ENCODE measurements at places on chromosomes 4 and X. TPM values are rescaled to one million over a fixed set of nuclear protein-coding genes. Genes with fewer than 3 reads are reported as not detected.

DNA sequence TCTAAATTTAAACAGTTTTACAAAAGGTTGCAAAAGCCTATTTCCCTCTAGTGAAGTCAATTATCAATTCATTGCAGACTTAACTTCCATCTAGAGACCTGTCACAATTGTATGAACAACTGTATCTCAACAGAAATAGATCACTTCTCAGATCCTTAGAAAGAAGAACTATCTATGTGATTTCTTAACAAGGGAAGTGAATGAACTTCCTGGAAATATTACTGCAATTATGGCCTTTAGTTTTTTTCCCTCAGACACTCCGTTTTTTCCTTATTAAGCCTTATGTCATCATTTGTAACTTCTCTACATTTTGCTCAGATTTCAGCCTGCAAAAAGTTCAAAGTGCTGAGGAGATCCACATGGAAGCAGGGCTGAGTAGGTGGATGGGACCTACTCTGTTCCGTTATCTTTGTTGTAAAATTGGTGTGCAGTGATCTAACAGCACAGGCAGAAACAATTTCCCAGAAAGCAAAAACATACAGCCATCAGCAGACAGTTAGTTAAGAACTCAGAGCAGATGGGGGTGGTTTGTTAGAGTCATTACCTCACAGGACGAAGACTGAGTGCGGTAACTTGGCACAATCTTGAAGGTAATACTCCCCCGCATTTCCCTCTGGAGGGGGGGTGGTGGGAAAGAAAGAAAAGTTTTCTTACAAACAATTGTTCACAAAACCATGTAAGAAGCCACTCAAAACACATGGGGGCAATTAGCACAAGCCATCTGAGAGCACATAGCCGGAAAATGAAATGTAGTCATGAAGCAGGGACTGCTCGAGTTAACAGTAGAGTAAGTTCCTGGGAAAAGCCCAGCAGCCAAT lies 112.3 kb downstream of the NYX start:
- peak; percentile 82 for DNase-seq

GRCh38 chr4:21507439-21507838 lies 441.1 kb downstream of the KCNIP4 start:
- peak; percentile 36 for DNase-seq

The TMLHE gene
- 6.3 TPM for polyA plus RNA-seq

DNA sequence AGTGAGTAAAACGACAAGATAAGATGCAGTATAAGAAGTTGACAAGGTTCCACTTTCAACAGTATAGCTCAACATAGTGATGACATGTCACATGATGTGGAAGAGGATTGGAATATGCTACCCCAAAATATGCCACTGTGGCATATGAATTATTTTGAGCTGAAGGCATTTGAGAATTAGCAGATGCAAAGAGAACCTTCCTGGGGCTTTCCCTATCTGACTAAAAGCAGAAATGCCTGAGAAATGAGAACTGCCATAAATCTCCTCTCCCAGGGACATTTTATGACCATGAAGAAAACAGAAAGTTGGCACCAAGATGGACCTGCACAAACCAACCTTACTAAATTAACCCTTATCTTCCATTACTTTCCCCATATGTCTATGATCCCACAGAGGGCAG lies 24.8 kb downstream of the CDKN2AIP start:
- no peak for DNase-seq

The REST gene
- polyA plus RNA-seq = 7.0 TPM

GRCh38 chrX:12974305-12974795 lies 560 bp upstream of the TMSB4X start:
- DNase-seq = peak; percentile 58

The TMEM31 gene
- not detected for polyA plus RNA-seq

DNA sequence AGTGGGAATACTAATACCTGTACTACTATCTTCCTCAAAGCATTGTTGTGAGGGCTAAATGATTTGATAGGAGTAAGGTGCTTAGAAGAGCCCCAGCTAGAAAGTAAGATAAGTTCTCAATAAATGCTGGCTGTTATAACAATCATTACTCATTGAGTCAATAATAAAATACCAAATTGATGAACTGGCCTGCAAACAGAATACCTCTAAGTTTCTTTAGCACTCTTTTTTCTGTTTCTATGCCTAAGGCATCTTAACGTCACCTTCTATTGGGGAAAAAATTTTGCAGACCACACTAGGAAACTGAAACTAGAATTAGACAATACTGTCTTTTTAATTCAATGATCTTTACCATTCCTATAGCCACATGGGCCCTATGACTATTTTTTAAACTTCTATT lies 1.2 kb downstream of the CLTRN start:
- DNase-seq = no peak

GRCh38 chr4:7194251-7195140 lies 2.2 kb downstream of the SORCS2 start:
- no peak for DNase-seq

- DNase-seq = no peak
These were observed 3.8 kb downstream of the HPGDS start for GRCh38 chr4:94338681-94339351.

DNA sequence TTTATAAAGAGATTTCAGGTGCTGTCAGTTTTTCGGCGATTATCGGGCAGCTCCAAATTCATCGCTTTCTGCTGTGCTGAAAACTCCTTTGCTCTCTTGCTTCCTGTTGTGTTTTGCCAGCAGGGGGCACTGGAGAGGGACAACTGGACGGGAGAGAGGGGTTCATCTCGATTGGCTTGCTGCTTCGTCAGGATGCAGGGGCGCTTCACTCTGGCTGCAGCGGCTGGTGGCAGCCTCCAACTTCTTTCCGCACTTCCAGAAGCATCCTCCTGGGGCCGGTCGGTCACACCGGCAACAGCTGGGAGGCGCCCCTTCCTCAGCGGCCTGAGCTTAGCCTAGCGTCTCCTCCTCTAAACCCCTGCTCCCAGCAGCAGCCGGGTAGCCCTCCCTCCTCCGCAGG lies 29.5 kb downstream of the MSL3 start:
- peak; percentile 49 for DNase-seq

GRCh38 chr4:15506464-15506863 lies 36.8 kb downstream of the CC2D2A start:
- peak; percentile 56 for DNase-seq

The CLDN34 gene
- 0.14 TPM for polyA plus RNA-seq

The MAGEC1 gene
- not detected for polyA plus RNA-seq

The PHEX gene
- polyA plus RNA-seq = 0.07 TPM

The USP17L19 gene
- not detected for polyA plus RNA-seq

- DNase-seq = peak; percentile 40
These were observed 893 bp downstream of the RLIM start for GRCh38 chrX:74613370-74614092.

DNA sequence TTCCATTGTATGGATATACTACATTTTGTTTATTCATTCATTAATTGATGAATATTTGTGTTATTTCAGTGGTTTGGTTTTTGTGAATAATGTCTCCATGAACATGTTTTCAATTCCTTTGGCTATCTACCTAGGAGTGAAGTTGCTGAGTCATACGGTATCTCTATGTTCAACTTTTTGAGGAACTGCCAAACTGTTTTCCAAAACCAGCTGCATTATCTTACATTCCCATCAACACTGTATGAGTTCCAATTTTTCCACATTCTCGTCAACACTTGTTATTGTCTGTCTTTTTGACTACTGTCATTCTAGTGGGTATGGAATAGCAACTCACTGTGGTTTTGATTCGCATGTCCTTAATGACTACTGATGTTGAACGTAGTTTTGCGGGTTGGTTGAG lies 388.6 kb upstream of the MAGEB2 start:
- DNase-seq = no peak

The MTNR1A gene
- polyA plus RNA-seq = not detected

Measured in endothelial cell of umbilical vein (primary cell).